Tibial artery (tissue), 4 donors: ENCODE measurements at places on chromosomes 7 and 10.

GRCh38 chr7:60706-61105 is 131.7 kb upstream of the FAM20C start:
- H3K4me3 ChIP-seq, result no peak overlapping the region
- H3K4me1 ChIP-seq, result peaks cover 12% of the 10 kb centered on the region
- no peaks in the 10 kb centered on the region for H3K27me3 ChIP-seq
- no peak overlapping the region for H3K27ac ChIP-seq
- H3K36me3 ChIP-seq, result no peaks in the 10 kb centered on the region
- DNase-seq, result no peak

- peak within 1 kb of the TSS; percentile 57 for H3K4me3 ChIP-seq
- H3K36me3 ChIP-seq, result no peaks in the 10 kb centered on the region
- DNase-seq, result peak; percentile 71
- peak within 1 kb of the TSS; percentile 17 for H3K27ac ChIP-seq
- H3K27me3 ChIP-seq, result no peaks in the 10 kb centered on the region
Measured at GRCh38 chr7:98400542-98401340, at the start of gene BAIAP2L1. Gene BAIAP2L1 (minus strand): TSS chr7:98401090. CDS start chr7:98400852, 238 bp downstream.

DNA sequence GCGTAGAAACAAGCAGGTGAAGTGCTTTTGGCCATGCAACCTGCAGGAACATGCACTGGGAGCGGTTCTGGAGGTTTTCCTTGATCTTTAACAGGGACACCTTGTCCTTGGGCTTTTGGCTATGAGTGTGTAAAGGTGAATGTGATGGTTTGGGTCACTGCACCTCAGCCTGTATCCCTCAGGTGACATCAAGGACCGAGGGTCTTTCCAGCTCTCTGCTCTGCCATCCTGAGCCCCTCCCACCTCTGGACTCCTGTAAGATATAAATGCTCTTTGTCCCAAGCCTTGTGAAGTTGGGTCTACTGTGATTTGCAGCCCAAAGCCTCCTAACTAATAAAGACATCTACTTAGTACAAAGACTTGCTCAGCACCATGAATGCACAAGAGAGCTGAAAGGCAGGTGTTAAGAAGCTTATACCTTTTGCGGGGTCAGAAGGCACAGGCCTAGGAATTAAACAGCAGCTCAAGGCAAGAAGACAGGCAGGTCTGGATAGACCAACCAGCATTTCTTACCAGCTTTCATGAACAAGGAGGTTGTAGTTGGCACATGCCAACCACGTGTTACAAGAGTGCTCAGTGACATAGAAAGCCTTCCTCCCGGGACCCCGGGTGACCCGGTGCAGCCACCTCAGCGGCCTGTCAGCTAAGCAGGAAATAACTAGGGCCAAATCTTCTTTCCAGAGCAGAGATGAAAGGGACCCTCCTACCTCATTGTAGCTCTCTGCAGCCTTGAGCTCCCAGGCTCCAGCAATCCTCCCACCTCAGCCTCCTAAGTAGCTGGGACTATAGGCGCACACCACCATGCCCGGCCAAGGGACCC is 89.9 kb downstream of the CARD11 start:
- peak; percentile 29 for DNase-seq
- no peak overlapping the region for H3K4me3 ChIP-seq
- H3K27me3 ChIP-seq, result peaks cover 2% of the 10 kb centered on the region

DNA sequence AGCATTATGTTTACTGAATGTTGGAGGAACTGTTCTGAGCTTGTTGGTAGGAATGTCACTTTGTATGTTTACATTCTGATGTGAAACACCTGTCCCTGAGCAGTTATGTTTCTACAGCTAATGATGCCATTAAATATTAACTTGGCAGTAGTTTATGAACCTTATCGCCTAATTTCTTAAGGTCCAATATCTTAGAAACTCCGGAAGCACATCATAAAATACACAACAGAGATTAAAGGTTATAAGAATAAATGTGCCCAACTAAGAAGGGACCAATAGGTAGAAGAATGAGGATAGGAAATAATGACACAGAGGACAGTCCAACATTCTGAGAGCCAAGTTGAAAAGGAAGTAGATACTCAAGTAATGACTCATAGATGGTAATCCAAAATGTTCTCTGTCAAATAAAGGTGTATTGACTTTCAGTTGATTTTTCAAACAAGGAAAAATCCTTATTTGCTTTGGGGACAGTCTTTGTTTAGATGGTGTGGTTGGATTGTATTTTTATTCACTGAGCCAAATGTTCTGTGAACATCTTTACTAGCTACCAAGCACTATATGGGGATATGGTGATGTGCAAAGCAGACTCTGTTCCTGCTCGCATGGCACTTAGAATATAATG is 31.9 kb downstream of the LCOR start:
- H3K36me3 ChIP-seq, result peaks cover 13% of the 10 kb centered on the region
- H3K4me3 ChIP-seq, result no peak overlapping the region
- no peaks in the 10 kb centered on the region for H3K27me3 ChIP-seq
- H3K4me1 ChIP-seq, result peaks cover 20% of the 10 kb centered on the region
- DNase-seq, result no peak

GRCh38 chr10:103273041-103273441 is 3.9 kb upstream of the INA start:
- H3K27ac ChIP-seq, result no peak overlapping the region
- no peaks in the 10 kb centered on the region for H3K36me3 ChIP-seq
- H3K27me3 ChIP-seq, result peaks cover 6% of the 10 kb centered on the region
- no peak overlapping the region for H3K4me3 ChIP-seq
